ENCODE measurements at places on chromosomes 7 and 10.
A peak's percentile ranks its signal among the peaks of the same experiment; 100 is the strongest.

GRCh38 chr7:3270362-3270761 lies 30.7 kb upstream of the SDK1 start:
- peaks cover 3% of the 10 kb centered on the region for H3K27me3 ChIP-seq
- no peak for DNase-seq
- H3K36me3 ChIP-seq = no peaks in the 10 kb centered on the region
- no peak overlapping the region for H3K27ac ChIP-seq
- H3K4me3 ChIP-seq = no peak overlapping the region
- H3K4me1 ChIP-seq = no peaks in the 10 kb centered on the region

DNA sequence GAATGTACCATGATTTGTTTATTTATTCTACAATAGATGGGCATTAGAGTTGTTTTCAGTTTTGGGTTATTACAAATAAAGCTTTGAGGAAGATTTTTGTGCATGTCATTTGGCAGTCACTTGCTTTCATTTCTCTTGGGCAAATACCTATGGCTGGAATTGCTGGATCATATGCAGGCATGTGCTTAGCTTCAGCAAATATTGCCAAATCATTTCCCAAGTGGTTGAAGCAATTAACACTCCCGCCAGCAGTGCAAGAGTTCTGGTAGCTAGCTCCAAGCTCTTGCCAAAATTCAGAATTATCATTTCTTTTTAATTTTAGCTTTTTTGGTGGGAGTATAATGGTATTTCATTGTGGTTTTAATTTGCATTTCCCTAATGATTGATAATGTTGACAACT lies 32.9 kb upstream of the PCBD1 start:
- no peak overlapping the region for H3K27ac ChIP-seq
- no peak overlapping the region for H3K4me3 ChIP-seq
- no peaks in the 10 kb centered on the region for H3K4me1 ChIP-seq
- no peaks in the 10 kb centered on the region for H3K36me3 ChIP-seq

GRCh38 chr7:2399848-2400587 lies 3.4 kb upstream of the CHST12 start:
- H3K27me3 ChIP-seq = peaks cover 2% of the 10 kb centered on the region
- no peaks in the 10 kb centered on the region for H3K36me3 ChIP-seq
- H3K27ac ChIP-seq = peak overlapping the region; percentile 39
- H3K4me1 ChIP-seq = peaks cover 26% of the 10 kb centered on the region

GRCh38 chr10:11246752-11247467 lies 229.2 kb downstream of the CELF2 start:
- H3K27ac ChIP-seq = no peak overlapping the region
- H3K36me3 ChIP-seq = peaks cover 43% of the 10 kb centered on the region
- no peak for DNase-seq
- H3K4me1 ChIP-seq = peaks cover 46% of the 10 kb centered on the region
- H3K27me3 ChIP-seq = no peaks in the 10 kb centered on the region
- no peak overlapping the region for H3K4me3 ChIP-seq

DNA sequence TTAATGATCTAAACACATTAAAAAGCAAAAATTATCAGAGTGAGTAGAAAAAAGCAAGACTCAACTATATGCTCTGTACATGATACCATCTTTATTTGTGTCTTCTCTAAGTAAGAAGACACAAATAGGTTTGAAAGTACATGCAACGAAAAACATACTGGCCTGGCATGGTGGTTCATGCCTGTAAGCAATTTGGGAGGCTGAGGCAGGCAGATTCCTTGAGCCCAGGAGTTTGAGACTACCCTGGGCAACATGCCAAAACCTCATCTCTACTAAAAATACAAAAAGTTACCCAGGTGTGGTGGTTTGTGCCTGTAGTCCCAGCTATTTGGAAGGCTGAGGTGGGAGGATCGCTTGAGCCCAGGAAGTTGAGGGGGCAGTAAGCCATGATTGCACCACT lies 78.1 kb upstream of the TOMM7 start:
- peaks cover 2% of the 10 kb centered on the region for H3K27me3 ChIP-seq
- no peaks in the 10 kb centered on the region for H3K36me3 ChIP-seq
- H3K4me1 ChIP-seq = peaks cover 4% of the 10 kb centered on the region
- H3K27ac ChIP-seq = no peak overlapping the region
- DNase-seq = no peak

GRCh38 chr7:1545417-1546246 lies 10.4 kb downstream of the TMEM184A start:
- H3K27me3 ChIP-seq = no peaks in the 10 kb centered on the region
- DNase-seq = no peak
- H3K27ac ChIP-seq = no peak overlapping the region
- peaks cover 3% of the 10 kb centered on the region for H3K36me3 ChIP-seq

GRCh38 chr10:60182691-60183090 lies 207.0 kb downstream of the ANK3 start:
- no peak overlapping the region for H3K4me3 ChIP-seq
- no peaks in the 10 kb centered on the region for H3K36me3 ChIP-seq

DNA sequence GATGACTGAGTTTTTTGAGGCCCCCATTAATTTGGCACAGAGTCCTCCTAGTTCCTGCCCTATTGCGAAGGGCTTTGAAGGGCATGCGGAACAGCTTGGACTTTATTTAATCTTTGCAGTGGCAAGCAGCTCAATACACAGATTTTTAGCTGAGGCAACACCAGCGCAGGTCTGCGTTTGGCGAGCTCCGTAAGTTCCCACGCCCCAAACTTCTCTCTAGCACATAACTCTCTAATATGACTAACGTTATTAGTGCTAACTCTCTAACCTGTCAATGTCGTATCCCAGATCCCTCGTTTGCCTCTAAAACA lies 366 bp upstream of the TAF3 start:
- no peak for DNase-seq
- H3K27me3 ChIP-seq = no peaks in the 10 kb centered on the region
- peak overlapping the region; percentile 93 for H3K4me3 ChIP-seq

DNA sequence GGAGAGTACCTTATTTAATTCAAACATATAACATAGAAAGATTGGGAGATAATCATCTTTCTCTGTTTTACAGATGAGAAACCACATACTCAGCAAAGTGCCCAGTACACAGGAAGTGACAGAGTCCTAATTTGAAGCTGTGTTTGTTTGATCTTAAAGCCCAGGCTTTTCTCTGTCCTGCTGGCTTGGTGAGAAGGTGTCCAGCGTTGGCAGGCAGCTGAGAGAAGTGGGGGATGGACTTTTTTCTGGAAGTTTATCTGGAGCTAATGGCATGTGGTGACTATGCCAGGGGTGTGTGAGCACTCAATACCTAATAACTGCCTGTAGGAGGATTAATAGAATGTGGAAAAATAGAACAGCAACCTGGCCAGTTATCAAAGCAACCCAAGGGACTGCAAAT lies 60.8 kb downstream of the NPSR1 start:
- no peak overlapping the region for H3K4me3 ChIP-seq
- peaks cover 11% of the 10 kb centered on the region for H3K4me1 ChIP-seq
- H3K36me3 ChIP-seq = no peaks in the 10 kb centered on the region
- no peak for DNase-seq
- H3K27ac ChIP-seq = no peak overlapping the region

DNA sequence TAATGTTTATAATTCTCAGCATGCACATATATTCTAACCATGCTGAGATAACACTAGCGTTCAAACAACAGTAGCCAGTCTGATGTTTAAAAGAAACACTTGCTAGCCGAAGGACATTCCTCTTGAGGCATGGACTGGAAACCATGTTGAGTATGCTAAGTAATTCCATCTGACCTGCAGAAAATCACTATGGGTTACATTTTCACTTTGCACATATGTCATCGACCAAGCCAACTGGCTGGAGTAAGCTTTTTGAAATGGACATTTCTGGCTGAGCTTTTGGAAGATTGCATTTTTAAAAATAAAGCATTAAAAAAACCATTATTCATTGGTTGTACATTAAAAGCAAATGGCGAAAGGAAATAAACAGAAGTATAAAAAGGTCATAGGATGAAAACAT lies 88.2 kb downstream of the BBS9 start:
- no peaks in the 10 kb centered on the region for H3K27me3 ChIP-seq
- DNase-seq = no peak
- H3K36me3 ChIP-seq = peaks cover 8% of the 10 kb centered on the region
- H3K4me3 ChIP-seq = no peak overlapping the region
- H3K27ac ChIP-seq = no peak overlapping the region
- no peaks in the 10 kb centered on the region for H3K4me1 ChIP-seq

DNA sequence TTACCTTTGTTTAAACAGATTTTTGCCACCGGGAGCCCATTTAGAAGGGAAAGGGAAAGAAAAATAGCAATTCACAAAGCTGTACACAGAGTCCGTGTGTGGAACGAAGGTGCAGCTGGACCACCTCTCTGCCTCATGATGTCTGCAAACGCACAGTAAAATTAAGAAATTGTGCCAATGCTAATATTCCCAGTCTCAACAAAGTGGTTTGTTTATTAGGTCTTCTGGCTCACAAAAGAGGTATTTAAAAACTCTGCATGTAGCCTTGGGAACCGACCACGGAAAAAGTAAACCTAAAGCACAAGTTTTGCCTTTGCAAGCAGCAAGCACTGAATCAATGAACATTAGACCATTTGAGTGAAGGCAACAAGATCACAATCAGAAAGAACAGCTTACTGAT lies 57.7 kb downstream of the CREB3L2 start:
- H3K4me3 ChIP-seq = no peak overlapping the region
- H3K27ac ChIP-seq = no peak overlapping the region
- DNase-seq = no peak
- H3K36me3 ChIP-seq = no peaks in the 10 kb centered on the region
- peaks cover 11% of the 10 kb centered on the region for H3K4me1 ChIP-seq
- H3K27me3 ChIP-seq = no peaks in the 10 kb centered on the region

DNA sequence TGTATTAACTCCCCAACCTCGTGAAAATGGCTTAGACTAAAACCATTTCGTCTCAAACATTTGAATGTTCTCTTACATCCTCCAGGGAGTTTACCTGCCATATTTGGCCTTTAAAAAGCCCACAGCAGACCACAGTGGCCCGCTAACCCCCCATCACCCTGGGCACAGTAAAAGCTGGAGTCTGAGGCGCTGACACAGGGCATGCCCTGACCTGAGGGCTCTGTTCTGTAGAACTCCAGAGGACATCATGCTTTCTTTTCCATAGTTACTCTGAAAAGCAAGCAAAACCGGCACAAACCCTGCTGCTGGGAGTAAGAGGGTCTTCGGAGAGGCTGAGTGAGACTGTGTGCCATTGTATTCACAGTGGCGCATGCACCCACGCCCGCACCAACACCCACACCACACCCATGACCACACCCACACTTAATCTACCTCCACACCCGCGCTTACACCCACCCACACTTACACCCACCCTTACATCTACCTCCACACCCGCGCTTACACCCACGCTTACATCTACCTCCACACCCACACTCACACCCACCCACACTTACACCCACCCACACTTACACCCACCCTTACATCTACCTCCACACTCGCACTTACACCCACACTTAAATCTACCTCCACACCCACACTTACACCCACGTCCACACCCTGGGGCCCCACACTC lies 32.1 kb downstream of the LRRC27 start:
- H3K27ac ChIP-seq = no peak overlapping the region
- H3K36me3 ChIP-seq = peaks cover 5% of the 10 kb centered on the region
- H3K4me1 ChIP-seq = peaks cover 3% of the 10 kb centered on the region
- H3K27me3 ChIP-seq = no peaks in the 10 kb centered on the region
- no peak overlapping the region for H3K4me3 ChIP-seq
- peak; percentile 45 for DNase-seq

GRCh38 chr7:67105377-67105776 lies 108.7 kb downstream of the TYW1 start:
- no peak overlapping the region for H3K27ac ChIP-seq
- no peak overlapping the region for H3K4me3 ChIP-seq
- H3K4me1 ChIP-seq = peaks cover 19% of the 10 kb centered on the region

DNA sequence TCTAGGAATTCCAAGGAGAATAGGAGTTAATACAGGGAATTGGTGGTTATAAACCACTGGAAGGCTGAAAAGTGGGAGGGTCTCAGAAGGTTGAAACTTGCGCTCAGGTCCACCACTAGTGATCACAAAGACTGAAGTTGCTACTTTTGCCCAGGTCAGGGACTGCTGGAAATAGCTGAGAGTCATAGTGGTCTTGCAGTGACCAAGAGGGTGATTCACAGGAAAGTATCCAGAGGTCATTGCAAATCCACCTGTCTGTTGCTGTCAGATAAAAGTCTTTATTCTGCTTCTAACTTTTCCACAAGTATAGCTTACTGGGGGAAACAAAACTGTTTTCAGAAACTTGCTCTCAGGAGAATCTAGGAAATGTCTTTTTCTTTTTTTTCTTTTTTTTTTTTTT lies 211.5 kb upstream of the PRSS1 start:
- H3K27ac ChIP-seq = no peak overlapping the region
- peak overlapping the region; percentile 21 for H3K4me3 ChIP-seq
- DNase-seq = no peak
- H3K36me3 ChIP-seq = peaks cover 3% of the 10 kb centered on the region

GRCh38 chr7:45150199-45150598 lies 7.4 kb upstream of the RAMP3 start:
- no peak overlapping the region for H3K27ac ChIP-seq
- H3K4me1 ChIP-seq = no peaks in the 10 kb centered on the region
- no peaks in the 10 kb centered on the region for H3K36me3 ChIP-seq
- no peak overlapping the region for H3K4me3 ChIP-seq

DNA sequence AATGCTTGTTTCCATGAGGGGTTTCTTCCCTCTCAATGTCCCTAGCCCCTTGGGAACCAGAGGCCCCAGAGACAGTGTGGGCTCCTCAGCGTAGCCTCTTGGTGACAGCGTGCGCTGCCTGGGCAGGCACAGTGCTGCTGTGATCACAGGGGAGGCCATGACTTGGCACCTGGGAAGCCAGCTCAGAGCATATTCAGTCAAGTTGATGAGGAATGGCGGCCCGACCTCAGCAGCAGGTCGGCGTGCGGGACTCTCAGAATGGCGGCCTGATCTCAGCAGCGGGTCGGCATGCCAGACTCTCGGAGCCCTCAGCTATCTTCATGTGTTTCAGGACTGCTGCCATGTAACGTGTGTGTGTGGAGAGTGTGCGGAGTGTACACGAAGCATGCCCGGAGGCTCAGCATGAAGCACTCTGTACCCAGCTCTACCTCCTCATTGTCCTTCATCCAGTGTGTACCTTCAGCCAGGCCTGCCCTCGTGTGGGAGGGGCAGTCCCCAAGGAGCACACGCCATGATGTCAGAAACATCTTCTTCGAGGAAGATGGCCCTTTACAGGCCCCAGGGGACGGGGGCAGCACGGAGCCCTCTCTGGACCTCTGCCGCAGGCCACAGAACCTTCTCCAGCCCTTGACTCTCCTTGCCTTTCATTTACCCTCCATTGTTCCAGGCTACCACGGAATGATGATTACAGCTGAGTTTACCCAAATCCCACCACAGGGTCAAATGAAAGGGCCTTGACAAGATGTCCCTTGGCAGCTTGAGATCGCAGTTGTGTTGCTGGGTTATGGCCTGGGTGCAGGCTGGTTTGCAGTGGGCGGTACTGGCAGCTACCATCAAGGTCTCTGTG lies 130.4 kb downstream of the SMURF1 start:
- H3K27me3 ChIP-seq = no peaks in the 10 kb centered on the region
- H3K4me1 ChIP-seq = peaks cover 8% of the 10 kb centered on the region
- peaks cover 71% of the 10 kb centered on the region for H3K36me3 ChIP-seq
- DNase-seq = no peak
- no peak overlapping the region for H3K27ac ChIP-seq
- H3K4me3 ChIP-seq = no peak overlapping the region

DNA sequence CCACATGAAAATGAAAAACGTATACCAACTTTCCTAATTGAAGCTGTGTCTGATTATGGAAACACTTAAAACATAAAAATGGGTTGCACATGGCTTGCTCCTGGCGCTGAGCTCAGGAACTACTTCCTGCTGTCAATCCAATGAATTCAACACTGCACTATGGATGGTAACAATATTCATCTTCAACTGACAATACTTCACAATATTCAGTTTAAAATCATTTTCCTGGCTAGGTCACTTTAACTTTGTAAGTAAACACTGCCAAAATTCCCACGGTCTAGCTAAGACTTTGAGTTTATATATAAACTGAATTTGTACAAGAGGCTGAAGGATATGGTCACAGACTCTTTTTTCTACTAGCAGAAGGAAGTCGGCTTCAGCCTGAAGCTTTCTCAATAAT lies 556.9 kb downstream of the TNS3 start:
- peaks cover 1% of the 10 kb centered on the region for H3K27me3 ChIP-seq
- no peak for DNase-seq
- no peak overlapping the region for H3K4me3 ChIP-seq
- no peaks in the 10 kb centered on the region for H3K36me3 ChIP-seq
